Tongue (tissue), 3 donors: ENCODE measurements at places on chromosomes 6 and 20. TPM values are rescaled to one million over a fixed set of nuclear protein-coding genes. Genes with fewer than 3 reads are reported as not detected.

Gene TRDN
- 249 TPM for total RNA-seq

Gene HLA-DPB1
- total RNA-seq = 9.9 TPM

Gene PLA2G7
- total RNA-seq = 0.82 TPM

Gene LAMA5
- 96.6 TPM for total RNA-seq

Gene TMEM170B
- total RNA-seq = 11.3 TPM

Gene PLCB4
- total RNA-seq = 16.4 TPM

Gene GPR6
- total RNA-seq = 0.41 TPM

Gene TSBP1
- not detected for total RNA-seq

Gene CD83
- total RNA-seq = 16.7 TPM
